ENCODE measurements at places on chromosomes 2 and 18.

- DNase-seq, result no peak
Measured at GRCh38 chr2:19881221-19881907, 20.4 kb downstream of the TTC32 start.

DNA sequence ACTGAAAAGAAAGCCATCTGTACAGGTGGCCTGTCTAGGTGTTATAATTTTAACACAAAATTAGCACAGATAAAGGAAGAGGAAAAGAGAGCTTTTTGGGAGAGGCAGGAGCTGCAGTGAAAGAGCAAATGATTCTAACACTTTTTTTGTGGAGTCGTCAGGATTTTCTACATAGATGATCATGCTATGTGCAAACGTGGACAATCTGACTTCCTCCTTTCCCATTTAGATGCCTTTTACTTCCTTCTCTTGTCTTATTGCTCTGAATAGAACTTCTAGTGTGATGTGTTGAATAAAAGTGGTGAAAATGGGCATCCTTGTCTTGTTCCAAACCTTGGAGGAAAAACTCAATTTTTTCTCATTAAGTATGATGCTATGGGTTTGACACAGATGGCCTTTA is 334.5 kb downstream of the NBAS start:
- no peak for DNase-seq

DNA sequence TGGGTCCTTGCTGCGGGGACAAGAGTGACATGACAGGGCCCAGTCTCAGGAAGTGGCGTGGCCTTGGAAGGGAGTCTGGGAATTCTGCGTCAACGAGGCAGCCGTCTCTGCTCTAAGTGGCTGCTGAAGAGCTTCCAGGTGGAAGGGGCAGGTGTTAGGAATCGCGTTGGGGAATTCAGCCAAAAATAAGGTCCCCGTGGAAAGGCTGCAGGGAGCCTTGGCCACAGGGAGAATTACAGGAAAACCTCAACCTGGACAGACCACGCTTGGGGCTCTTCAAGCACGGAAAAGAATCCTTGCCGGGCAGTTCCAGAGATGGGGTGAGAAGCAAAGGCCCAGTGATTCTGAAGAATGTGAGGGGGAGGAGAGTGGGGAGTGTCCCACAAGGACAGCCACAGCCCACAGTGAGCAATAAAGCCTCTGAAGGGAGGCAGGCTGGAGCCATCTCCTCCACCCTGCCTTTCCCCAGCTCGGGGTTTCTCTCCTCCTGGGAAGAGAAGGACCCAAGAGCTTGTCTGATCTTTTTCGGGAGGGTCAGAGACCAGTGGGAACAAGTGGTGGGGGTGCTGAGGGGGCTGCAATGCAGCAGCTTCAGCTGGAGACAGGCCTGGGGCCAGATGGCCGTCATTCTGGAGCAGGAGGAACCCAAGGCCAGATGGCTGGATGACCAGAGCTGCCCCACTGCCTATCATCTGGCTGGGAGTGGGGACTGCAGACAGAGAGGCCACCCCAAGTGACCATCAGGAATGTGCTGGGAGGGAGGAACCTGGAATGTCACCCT is 106.4 kb upstream of the SMAD2 start:
- DNase-seq, result no peak

GRCh38 chr2:168212167-168212566 is 35.2 kb downstream of the STK39 start:
- no peak for DNase-seq

- no peak for DNase-seq
Measured at GRCh38 chr2:64975232-64975821, 13.9 kb upstream of the SLC1A4 start.

DNA sequence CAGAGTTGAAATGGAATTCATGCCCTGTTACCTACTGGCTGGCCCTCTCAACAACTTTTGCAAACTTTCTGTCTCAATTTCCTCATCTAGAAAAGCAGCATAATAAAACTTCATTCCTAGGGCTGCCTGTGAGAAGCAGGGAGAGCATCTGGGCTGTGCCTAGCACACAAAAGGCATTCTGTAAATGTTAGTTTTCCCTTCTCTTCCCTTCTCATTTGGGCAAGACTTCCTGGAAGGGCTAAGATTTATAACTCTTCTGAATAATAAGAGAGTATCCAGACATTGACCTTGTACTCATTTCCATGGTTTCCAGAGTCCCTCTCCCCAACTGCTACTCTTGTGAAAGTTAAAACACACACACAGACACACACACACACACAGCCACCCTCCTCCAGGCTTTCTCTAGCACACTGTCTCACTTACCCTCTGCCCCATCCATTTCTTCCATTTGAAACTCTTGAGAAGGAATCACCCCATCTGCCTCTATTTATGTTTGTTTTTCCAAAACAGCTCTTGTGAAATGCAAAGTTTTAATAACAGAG is 302.1 kb downstream of the SMAD2 start:
- DNase-seq, result no peak

DNA sequence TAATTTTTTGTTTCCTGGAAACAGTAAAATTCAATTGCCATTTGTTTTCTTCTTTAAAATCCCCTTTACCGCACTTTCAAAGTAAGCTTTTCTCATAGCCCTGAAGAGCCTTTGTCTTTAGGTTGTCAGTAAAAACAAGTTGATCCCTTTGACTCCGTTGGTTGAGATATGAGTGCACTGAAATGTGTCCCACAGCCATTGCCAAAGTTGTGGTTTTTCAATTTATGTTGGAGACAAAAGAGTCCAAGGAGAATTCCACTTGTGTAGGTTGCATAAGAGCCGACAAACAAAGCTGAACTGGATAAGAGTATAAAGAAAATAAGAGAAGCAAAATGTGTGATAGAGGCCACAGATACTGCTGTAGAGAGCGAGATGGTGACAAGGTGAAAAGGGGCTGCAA is 26.1 kb upstream of the HNMT start:
- DNase-seq, result no peak

DNA sequence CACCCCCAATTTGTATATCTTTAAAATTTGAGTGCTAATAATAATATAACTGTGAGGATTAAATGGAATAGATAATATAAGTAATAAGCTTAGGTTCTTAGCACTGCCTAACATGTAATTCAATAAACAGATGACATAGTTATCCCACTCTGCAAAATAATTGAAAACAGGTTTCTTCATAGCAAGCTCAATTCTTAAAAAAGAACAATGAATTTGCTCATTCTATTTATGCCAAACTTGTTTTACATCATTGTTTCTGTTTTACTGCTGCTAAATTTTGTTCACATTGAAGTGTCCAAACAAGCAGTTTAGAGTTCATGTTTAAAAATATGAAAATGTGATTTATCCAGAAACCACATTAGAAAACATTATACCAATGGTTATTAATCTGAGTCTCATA is 217.0 kb downstream of the MBD5 start:
- DNase-seq, result no peak

DNA sequence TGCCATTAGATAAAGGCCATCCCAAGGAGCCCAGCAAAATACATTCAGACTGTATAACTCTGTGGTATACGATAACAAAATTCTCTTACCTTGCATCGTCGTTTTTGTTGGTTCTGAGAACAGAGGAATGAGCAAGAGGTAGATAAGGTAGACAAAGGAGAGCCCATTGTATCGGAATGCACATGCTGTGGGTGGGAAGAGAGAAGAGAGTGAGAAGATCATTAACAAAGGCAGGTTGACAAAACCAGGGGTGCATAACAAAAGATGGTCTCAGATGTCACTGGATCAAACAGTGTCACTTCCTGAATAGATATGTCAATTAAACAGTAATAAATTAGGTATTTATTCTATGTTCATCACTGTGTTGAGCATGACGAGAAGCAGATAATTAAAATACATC is 83.3 kb downstream of the PIEZO2 start:
- DNase-seq, result no peak

DNA sequence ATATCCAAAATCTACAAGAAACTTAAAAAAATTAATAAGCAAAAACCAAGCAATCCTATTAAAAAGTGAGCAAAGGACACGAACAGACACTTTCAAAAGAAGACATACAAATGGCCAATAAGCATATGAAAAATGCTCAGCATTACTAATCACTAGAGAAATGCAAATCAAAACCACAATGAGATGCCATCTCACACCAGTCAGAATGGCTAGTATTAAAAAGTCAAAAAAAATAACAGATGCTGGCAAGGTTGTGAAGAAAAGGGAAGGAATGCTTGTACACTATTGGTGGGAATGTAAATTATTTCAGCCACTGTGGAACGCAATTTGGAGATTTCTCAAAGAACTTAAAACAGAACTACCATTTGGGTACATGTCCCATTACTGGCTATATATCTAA is 128.8 kb upstream of the SESTD1 start:
- DNase-seq, result no peak

DNA sequence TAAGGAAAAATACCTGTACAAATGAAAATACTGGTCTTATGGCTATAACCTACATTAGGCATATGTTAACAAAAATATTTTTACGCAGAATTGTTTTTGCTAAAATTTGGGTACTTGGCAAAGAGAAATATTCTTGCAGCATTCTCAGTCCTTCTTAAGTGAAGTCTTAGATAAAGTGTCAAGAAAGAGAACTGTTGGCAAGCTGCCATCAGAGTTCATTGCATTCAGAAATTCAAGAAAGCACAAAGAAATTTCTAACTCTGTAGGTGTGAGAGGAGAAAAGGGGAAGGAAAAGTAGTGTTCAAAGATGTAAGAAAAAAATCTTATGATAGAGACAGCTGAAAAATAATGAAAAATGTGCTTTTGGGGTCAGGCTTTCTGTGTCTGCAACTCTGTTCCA is 86.7 kb downstream of the IRS1 start:
- DNase-seq, result no peak

DNA sequence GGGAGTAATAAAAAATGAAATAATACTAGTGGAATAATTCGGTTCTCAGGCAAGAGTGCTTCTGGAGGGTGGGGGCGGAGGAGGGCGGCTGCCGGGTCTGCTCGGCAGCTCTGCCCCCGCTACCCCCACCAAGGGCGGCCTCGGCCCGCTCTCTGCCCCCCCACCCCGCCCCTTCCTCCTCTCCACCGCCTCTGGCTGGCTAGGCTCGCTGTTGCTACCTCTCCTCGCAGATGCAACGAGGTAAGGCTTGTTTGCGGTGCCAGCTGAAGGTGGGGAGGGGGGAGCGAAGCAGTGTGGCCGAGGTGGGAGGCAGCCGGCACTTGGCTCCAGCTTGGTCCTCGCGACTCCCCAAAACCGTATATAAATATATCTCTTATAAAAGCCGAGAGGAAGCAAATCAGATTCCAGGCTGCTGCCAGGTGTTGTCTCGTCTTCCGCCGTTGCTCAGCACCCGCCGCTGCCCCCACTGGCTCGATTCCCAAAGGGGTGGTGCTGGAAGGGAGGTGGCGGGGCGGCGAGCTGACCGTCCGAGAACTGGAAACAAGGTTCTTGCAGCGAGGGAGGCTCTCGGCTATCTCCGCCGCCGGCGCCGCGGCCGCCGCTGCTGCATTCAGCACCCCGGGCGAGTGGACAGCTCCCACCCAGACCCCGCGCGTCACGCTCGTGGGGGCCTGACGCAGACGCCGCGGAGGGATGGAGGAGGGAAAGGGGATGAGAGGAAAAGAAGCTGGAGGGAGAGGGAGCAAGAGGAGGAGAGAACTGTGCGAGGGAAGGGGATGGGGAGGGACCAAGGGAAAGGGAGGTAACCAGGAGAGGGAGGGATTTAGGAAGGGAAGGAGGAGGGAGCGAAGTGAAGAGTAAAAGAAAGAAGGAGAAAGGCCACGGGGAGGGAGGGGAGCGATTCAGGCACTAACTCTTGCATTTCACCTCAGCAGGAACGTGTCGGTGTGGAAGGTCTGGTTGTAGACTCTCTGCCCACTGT is at the start of gene MARCHF4:
TSS of gene MARCHF4 (minus strand) at position 763 of the 982 bp plus-strand sequence. CDS start 2,223 bp downstream, outside the sequence.
- DNase-seq, result peak; percentile 23

GRCh38 chr2:217897816-217898806 is 104.7 kb downstream of the TNS1 start:
- DNase-seq, result no peak

GRCh38 chr18:79518028-79518682 is 122.4 kb downstream of the NFATC1 start:
- DNase-seq, result no peak

GRCh38 chr18:9855681-9856080 is 30.1 kb upstream of the TXNDC2 start:
- no peak for DNase-seq

GRCh38 chr2:24824966-24825882 is 32.0 kb downstream of the CENPO start:
- no peak for DNase-seq

GRCh38 chr2:68463287-68463877 is 3.7 kb downstream of the FBXO48 start:
- no peak for DNase-seq

GRCh38 chr2:58186501-58186900 is 54.6 kb downstream of the FANCL start:
- DNase-seq, result no peak

DNA sequence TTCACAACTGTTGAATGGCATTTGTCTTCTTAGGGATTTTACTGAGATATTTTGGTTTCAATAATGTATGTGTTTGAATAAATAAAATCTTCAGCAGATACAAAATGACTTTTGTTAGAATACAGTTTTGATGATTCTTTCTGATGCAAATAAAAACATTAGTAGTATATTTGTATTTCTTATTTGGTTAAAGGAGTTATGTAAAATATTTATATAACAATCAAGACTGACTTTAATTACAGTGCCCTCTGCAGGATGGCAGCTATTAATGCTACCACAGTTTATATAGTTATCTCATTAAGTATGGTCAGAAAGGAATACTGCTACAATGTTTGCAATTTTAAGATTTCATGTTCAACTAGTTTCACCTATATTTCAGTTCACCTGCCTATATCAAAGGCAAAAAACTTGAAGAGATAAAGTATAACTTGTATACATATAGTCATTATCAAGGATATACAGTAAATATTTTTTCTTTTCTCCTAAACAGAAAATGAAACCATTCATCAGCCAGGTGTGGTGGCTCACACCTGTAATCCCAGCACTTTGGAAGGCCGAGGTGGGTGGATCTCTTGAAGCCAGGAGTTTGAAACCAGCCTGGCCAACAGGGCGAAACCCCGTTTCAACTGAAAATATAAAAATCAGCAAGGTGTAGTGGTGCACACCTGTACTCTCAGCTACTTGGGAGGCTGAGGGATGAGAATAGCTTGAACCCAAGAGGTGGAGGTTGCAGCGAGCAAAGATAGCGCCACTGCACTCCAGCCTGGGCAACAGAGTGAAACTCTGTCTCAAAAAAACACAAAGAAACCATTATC is 19.8 kb downstream of the ARL5A start:
- DNase-seq, result no peak

DNA sequence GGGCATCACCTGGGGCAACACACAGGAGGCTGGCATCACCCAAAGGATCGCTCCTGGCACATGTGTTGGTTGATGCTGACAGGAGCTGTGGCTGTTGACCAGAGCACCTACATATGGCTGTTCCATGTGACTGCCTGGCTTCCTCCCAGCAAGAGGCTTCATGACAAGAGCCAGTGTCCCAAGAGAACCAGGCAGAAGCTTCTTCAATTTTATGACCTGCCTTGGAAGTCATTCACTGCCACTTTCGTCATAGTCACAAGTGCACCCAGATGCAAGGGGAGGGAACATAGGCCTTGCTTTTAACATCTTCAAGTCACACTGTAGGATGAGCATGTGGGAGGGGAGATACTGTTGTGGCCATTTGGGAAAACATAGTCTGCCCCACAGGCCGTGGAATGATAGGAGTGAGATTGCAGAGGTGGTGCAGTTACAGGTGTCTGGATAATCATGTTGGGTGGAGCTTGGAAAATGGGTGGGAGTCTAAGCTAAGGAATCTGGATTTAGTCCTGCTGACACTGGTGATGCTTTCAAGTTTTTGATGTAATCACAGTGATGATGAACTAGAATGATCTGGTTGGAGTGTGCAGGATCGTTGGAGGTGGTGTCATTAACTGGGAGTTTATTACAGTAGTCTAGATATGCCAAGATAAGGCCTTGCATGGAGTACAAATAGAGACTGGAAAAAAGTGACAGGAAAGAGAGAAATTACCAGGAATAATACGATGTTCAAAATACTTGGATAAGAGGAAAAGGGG is 107.0 kb downstream of the RAPGEF4 start:
- no peak for DNase-seq

- no peak for DNase-seq
Measured at GRCh38 chr2:45121236-45121927, 112.1 kb upstream of the SIX2 start.
